ENCODE measurements at places on chromosomes 7 and 10.

GRCh38 chr7:142431491-142431890 is 173.6 kb upstream of the PRSS58 start:
- DNase-seq: no peak

- no peak for DNase-seq
Observed at GRCh38 chr7:8175929-8176369, 86.0 kb downstream of the ICA1 start.

DNA sequence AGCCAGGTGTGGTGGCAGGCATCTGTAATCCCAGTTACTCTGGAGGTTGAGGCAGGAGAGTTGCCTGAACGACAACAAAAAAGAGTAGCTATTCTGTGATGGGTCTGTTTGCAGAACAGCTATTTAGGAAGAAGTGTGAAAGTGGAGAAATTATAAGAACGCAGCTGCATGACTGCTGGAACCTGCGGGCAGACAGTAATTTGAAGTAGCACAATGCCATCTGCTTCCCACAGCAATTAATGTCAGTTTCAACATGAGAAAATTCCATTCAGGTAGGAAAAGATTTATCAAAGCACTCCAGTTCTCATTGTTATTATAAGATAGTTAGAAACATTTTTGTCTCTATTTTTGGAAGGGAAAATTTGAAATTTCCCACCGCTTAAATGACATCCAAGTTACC is 21.5 kb downstream of the LAMB1 start:
- DNase-seq: no peak

DNA sequence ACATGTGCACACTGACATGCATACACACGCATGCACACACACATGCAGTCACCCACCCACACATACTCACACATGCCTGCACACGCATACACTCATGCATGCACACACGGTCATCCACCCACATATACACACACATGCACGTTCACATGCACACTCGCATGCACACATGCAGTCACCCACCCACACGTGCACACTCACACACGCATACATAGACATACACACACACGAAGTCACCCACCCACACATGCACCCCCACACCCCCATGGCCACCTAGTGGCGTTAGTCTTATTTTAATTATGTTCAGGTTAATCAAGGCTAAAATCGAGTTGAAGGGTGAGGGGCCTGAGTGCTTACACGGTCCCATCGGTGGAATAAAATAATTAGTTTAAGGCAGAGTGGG is 96.8 kb downstream of the DNAJB6 start:
- no peak for DNase-seq

GRCh38 chr10:70582793-70583668 is 19.5 kb downstream of the PRF1 start:
- DNase-seq: no peak

GRCh38 chr10:71667387-71667752 is 52.2 kb downstream of the C10orf105 start:
- DNase-seq: no peak

GRCh38 chr10:74521526-74521925 is 304.9 kb upstream of the KAT6B start:
- no peak for DNase-seq

- DNase-seq: no peak
Observed at GRCh38 chr10:24215196-24215595, 6.3 kb downstream of the KIAA1217 start.

DNA sequence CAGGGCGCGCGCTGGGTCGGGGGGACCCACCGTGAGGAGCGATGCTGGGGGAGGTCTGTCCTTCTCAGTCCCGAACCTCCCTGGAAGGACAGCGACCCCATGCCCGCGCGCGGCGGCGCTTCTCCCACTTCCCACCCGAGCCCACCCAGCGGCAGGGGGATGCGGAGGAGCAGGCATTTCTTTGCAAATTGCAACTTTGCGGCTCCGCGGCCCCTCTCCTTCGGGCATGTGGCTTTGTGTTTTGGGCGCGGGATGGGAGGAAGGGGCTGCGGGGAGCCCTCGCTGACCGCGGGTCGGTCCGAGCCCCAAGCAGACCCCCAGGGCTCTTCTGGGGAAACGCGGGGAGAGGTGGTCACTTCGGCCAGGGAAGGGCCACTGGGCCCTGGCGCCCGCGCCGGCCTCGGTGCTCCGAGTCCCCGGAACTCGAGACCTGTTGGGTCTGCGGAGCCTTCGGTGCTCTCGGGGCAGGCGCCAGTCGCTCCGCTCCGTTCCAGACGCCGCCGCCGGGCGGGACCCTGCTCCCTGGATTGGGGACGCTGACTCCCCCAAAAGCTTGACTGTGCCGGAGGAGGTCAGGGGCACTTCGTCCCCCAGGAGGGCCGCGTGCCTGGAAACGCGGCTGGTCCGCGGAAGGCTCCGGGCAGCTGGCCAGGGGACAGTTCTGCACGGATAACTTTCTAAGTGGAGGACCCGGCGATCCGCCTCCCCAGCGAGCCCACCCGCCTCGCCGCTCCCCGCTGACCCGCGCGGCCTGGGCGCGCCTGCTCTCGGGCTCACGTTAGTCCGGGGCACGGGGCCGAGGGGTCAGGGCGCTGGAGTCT is 164.2 kb upstream of the DPP6 start:
- DNase-seq: no peak

DNA sequence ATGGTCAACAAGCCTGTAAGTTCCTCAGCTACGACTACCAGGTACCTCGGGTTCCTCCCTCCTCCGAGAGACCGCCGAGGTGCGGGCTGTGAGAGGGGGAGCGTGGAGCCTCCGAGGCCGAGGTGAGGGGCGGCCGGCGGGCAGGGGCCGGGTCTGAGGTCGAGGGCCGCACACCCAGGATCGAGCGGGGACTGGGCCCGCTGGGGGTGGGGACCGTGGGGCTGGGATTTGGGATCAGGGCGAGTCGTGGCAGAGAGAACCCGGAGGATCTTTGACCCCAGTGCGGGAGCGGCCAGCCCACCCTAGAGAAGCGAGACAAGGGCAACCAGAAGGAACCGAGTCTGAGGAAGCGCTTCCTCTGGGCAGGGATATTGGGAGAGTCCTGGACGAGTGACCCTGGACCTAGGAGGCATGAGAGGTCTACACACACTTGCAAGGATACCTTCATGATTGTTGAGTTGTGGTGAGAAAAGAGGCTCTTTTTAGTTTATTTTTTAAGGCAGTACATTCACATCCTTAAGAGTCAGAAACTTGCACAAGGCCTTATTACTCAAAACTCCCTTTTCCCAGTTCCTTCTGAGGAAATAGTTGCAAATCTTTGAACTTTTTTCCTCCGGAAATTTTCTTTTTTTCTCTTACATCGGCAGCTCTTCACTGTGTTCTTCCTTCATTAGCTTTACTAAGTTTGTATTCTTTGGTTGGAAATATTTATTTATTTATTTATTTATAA is 395 bp downstream of the ZNF487 start:
- no peak for DNase-seq

GRCh38 chr10:13797164-13797563 is 210.4 kb downstream of the PRPF18 start:
- no peak for DNase-seq

DNA sequence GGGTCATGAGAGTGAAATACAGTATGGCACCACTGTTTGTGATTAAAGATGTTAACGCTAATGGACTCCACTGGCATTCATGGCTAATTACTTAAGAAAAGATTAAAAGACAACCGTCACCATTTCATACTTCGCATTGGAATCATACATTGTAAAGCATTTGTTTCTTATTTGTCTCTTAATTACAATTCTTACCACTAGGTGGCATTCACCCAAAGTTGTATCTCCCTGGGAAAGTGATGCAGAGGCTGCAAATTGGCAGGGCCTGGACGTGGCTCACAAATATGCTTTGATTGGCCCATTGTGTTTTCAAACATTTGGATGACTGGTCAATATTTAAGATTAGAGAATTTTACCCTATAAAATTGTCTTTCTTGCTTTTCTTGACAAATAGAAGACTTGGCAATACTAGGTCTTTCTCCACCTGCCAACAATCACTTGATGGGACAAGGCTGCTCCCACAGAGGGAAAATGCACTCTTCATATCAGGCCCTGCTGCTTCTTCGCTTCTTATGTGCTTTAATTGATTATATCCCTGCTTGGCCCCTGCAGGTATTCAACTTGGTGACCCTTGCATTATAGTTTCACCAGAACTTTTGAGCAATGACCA is 72.1 kb upstream of the STARD3NL start:
- DNase-seq: no peak
